ENCODE measurements at places on chromosomes 7 and 10.

DNA sequence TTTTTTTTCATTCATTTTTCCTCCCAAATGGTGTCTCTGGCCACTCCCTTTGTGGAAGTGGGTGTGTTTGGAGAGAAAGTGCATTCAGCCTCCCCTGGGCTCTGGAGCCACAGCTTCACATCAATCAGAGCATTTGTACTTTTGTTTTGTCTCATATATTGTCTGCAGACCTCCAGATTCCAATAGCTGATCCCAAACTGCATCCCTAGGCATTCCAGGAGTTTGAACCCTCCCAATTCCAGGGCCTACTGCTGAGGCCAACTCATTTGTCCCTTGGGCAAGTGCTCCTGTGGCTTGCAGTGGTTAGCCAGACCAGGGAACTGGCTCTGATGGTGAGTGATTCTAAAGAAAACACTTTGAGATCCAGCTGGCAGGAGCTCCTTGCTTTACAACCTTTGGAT, 163.3 kb downstream of the IPMK start:
- DNase-seq = no peak

- no peak for DNase-seq
Observed at GRCh38 chr10:79002336-79002735, 66.4 kb upstream of the ZMIZ1 start.

DNA sequence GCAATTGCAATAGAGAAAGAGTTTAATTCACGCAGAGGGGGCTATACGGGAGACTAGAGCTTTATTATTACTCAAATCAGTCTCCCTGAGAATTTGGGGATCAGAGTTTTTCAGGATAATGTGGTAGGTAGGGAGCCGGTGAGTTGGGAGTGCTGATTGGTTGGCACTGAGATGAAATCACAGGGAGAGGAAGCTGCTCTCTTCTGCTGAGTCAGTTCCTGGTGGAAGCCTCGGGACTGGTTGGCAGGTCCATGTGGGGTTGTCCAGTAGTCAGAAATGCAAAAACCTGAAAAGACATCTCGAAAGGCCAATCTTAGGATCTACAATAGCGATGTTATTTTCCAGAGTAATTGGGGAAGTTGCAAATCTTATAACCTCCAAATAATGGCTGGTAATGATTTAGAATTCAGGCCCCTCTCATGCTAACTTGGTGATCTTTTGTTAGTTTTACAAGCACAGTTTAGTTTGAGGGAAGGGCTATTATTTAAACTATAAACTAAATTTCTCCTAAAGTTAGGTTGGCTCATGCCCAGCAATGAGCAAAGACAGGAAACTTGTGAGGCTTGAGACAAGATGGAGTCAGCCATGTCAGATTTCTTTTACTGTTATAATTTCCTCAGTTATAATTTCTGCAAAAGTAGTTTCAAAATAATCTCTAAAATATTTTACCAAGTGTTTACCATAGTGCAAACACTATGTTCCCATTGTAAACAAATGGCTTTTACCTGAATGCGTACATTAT, 39.4 kb upstream of the SLC25A13 start:
- DNase-seq = no peak

GRCh38 chr7:159070431-159071148, 74.1 kb downstream of the VIPR2 start:
- DNase-seq = peak; percentile 4

DNA sequence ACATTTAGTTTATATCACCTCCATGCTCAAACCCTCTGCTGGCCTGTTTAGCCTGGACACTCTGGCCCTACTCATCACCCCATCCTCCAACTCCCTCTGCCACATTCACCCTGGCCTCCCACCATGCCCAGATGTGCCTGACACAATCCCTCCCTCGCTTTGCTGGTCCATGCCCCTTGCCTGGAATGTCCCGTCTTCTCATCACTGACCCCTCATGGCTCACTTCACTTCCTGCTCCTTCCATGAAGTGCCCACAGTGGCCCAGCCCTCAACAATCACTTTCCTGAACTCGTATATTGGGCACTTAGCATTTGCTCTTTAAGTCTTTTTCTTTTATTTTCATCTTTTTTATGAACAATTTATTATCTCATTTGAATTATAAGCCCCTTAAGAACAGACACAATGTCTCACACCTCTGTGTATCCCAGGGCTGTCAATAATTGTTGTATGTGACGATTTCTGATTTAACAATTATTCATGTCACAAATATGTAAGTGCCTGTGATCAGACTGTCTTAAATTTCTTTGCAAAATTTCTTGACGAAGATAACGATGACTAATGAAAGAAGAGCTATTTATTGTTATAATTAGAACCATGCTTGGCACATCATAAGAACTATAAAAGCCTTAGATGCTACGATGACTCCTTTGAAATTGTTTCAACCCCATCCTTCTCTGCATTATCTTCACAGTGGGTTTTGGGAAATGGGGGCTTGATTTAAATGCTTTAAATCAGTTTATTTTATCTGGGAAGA, 209.9 kb upstream of the YAE1 start:
- no peak for DNase-seq

DNA sequence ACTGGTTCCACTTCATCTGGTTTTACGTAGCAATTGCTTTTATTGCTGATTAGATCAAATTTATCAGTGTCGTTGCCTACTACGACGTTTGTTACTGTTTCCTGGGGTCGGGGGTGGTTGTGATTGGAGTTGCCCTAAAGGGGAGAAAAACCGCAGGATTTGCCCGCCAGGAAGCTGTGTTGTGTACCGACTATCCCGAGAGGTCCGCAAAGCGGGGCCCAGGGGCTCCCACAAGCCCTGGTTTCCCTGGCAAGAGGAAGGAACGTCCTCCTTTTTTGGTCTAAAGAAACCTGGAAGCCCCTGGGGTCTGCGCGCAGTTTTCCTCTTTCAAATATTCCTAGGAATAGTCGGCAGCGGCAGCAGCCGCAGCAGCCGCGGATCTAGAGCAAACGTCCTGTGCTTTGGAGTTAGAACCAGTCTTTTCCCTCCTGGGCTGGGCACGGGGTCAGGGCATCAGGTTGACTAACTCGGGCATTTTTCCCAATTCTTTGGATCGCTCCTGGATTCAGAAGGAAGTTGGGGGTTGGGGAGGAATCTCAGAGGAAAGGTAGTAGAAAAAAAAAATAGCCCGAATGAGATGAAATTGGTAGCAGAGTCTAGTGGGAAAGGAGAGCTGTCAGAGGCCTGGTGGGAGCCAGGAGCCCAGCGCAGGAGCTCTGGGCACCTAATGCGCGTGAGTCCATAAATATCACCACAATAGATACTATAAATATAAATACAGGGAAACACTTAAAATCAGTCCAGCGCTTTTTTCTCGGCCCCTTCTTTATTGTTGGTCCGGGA, 4.6 kb downstream of the VAX1 start:
- no peak for DNase-seq

- no peak for DNase-seq
Observed at GRCh38 chr7:19322002-19322401, 176.8 kb upstream of the FERD3L start.

DNA sequence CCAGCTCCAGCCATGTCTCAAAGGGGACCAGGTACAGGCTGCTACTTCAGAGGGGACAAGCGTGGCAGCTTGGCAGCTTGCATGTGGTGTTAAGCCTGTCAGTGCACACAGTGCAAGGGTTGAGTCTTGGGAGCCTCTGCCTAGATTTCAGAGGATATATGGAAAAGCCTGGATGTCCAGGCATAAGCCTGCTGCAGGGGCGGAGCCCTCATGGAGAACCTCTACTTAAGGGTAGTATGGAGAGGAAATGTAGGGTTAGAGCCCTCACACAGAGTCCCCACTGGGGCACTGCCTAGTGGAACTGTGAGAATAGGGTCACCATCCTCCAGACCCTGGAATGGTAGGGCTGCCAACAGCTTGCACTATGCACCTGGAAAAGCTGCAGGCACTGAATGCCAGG, 7.7 kb upstream of the NT5C3A start:
- DNase-seq = no peak

DNA sequence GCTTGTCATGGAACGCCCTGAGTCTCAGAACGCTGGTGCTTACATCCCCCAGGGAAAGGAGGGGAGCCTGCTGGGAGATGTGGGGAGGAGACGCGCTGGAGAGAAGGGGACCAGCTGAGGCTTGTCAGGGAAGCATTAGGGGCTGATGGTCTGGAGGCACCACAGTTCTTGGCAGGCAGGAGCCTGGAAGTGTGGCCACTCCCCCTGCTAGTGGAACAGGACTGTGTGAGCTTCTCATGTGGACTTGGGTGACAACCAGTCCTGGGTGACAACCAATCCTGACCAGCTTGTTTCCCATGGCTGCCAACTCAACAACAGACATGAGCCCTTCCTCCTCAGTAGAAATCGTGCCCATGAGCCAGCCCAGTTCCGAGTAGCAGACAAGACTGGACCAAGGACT, 87.8 kb downstream of the SPDYE5 start:
- DNase-seq = no peak

- DNase-seq = no peak
Observed at GRCh38 chr10:20897146-20897825, at the start of gene NEBL. Gene NEBL (minus strand): TSS chr10:20897311. CDS start chr10:20897205, 106 bp downstream.

DNA sequence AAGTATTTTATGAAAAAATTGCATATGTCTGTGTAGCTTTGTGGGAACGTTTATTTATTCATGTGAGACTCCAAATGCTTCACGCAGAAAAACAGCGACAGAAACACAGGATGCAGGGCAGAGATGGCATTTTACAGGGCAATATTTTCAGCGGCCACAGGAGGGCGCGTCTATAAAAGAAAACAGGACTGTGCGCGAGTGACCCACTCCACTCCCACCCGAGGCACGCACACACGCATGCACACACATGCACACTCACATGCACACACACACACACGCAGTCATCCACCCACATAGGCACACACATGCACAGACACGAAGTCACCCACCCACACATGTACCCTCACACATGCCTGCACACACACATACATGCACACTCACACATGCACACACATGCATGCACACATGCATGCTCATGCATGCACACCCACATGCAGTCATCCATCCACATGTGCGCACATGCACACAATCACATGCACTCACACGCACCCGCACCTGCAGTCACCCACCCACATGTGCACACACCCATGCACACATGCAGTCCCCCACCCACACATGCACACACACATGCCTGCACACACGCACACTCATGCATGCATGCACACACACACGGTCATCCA, 96.3 kb downstream of the DNAJB6 start:
- DNase-seq = no peak

Measured in T-helper 2 cell (primary cell).